ENCODE measurements at places on chromosomes 11 and 22. TPM values are rescaled to one million over a fixed set of nuclear protein-coding genes. Genes with fewer than 3 reads are reported as not detected.

FGF19 gene
- total RNA-seq = not detected

CHRM1 gene
- not detected for total RNA-seq

DNA sequence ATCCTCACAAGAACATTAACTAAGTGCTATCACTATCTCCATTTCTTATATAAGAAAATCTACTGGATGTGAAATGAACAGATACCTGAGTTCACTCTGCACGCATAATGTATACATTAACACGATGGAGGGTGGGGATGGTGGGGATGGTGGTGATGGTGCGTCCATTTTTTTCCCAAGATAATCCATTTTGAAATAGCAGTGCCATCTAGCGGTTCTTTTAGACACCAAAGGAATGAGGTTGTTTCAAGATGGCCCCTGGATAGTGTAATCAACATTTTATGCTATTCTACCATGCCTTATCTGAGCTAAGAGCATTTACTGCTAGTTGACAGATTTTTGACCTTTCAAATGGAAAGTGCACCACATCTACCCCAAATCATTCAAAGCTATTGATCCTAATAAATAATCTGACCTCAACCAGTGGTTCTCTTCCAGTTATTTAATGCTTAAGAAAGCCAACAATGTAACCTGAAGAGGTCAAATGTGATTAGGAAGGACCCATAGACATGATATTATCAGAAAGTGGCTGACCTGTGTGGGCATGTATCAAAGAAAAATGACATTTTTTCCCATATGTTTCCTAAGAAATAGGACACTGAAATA lies 714.7 kb upstream of the TENM4 start:
- H3K27ac ChIP-seq = no peak overlapping the region
- no peaks in the 10 kb centered on the region for H3K27me3 ChIP-seq

DNA sequence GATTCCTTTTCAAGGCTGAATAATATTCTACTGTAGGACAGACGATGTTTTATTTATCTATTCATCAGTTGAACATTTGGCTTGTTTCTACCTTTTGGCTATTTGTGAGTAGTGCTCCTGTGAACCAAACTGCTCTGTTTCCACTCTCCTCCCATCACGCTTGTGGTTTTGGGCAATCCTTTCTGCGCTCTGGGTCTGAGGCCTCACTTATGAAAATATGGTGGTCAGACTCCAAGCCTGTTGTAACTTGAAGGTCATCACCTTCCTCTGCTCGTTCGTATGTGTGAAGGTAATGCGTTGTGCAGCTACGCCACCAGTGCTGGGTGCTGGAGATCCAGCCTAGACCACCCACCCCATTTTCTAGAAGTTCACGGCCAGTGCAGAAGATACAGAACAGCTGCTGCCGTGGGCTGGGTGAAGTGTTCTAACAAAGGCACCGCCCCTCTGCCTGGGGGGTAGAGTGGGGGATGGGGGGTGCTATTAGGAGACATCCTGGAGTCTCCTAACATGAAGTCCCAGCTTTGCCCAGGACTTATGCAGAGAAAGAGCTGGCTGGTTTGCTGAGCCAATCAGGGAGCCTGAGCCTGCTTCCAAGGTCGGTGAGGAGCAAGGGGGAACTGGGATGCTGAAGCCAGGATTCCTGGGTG lies 21.0 kb downstream of the PTPN5 start:
- no peaks in the 10 kb centered on the region for H3K36me3 ChIP-seq
- H3K27ac ChIP-seq = no peak overlapping the region
- H3K27me3 ChIP-seq = peaks cover 20% of the 10 kb centered on the region
- peaks cover 13% of the 10 kb centered on the region for H3K4me1 ChIP-seq
- no peak overlapping the region for H3K4me3 ChIP-seq
- DNase-seq = no peak

- no peaks in the 10 kb centered on the region for H3K4me1 ChIP-seq
- H3K27ac ChIP-seq = no peak overlapping the region
- no peak overlapping the region for H3K4me3 ChIP-seq
- H3K27me3 ChIP-seq = peaks cover 19% of the 10 kb centered on the region
- no peaks in the 10 kb centered on the region for H3K36me3 ChIP-seq
- no peak for DNase-seq
Observed at GRCh38 chr11:110069158-110069737, 23.9 kb upstream of the ZC3H12C start.

GRCh38 chr11:11442791-11443190 lies 89.7 kb upstream of the CSNK2A3 start:
- H3K27me3 ChIP-seq = peaks cover 3% of the 10 kb centered on the region
- no peak overlapping the region for H3K27ac ChIP-seq
- H3K4me3 ChIP-seq = no peak overlapping the region
- no peaks in the 10 kb centered on the region for H3K4me1 ChIP-seq
- H3K36me3 ChIP-seq = no peaks in the 10 kb centered on the region

- no peak overlapping the region for H3K27ac ChIP-seq
- peaks cover 2% of the 10 kb centered on the region for H3K4me1 ChIP-seq
- DNase-seq = no peak
Observed at GRCh38 chr22:27975381-27976013, 56.4 kb upstream of the PITPNB start.

- peaks cover 12% of the 10 kb centered on the region for H3K36me3 ChIP-seq
- peaks cover 34% of the 10 kb centered on the region for H3K4me1 ChIP-seq
- peak overlapping the region; percentile 86 for H3K27ac ChIP-seq
- H3K27me3 ChIP-seq = no peaks in the 10 kb centered on the region
- H3K4me3 ChIP-seq = peak overlapping the region; percentile 81
Observed at GRCh38 chr11:63670433-63671321, 499 bp downstream of the ATL3 start.

DNA sequence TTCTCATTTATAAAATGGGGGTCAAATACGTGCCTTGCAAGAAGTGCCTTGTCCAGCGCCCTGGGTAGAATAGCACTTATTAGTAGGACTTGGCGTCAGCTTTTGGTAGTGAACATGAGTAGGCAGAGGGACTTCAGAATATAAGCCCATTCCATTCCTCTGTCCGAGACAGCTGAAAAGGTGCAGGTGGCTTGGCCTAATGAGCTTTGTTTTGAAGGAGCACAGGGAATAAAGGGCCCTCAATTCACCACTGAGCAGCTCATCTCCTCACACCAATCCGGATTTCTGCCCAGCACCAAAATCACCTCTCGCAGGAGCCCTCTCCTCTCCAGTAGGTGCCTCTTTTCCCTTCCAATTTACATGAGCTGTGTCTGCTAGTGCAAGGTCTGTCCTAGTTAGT lies 91.2 kb downstream of the DSCAML1 start:
- no peaks in the 10 kb centered on the region for H3K36me3 ChIP-seq
- peaks cover 6% of the 10 kb centered on the region for H3K4me1 ChIP-seq
- no peak overlapping the region for H3K4me3 ChIP-seq
- no peak overlapping the region for H3K27ac ChIP-seq
- peaks cover 11% of the 10 kb centered on the region for H3K27me3 ChIP-seq

DNA sequence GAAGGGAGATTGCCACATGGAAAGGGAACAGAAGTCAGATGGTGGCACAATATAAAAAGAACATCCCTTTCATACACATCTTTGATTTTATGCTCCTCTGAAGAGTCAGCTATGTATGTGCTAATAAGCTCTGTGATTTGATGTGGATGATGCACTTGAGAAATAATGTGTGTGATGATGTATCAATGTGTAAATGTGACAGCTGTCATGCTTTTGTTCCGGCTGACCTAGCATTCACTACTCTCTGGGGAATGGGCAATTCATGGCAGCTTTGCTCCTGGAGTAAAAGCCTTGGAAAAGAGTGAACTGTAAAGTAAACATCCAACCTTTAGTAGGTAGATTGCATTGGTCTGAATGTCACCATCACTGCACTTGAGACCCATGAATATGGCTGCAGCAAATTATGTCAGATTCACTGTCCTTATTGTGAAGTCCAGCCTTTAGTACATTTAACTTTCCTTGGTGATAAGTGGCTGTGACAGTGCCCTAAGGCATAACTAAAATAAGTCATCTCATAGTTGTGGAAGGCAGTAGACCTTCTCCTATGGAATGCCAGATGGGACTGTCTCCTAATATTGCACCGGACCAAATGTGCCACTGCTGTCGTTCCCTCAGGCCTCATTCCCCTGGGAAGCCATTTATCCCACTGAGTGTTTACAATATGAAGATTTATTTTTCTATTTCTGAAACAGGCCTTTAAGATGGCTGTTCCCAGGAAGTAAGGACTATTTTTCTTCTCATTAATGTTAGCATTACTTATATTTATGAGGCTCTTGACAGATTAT lies 178.2 kb upstream of the CCDC90B start:
- no peak overlapping the region for H3K27ac ChIP-seq
- H3K36me3 ChIP-seq = no peaks in the 10 kb centered on the region
- H3K4me3 ChIP-seq = no peak overlapping the region
- peaks cover under 1% of the 10 kb centered on the region for H3K27me3 ChIP-seq

GRCh38 chr22:35443790-35444684 lies 44.1 kb downstream of the MCM5 start:
- H3K36me3 ChIP-seq = peaks cover 4% of the 10 kb centered on the region
- H3K4me1 ChIP-seq = peaks cover 2% of the 10 kb centered on the region
- DNase-seq = no peak

GRCh38 chr11:116420770-116421528 lies 351.8 kb downstream of the BUD13 start:
- DNase-seq = no peak
- H3K27me3 ChIP-seq = peaks cover 7% of the 10 kb centered on the region
- no peaks in the 10 kb centered on the region for H3K36me3 ChIP-seq
- H3K27ac ChIP-seq = no peak overlapping the region
- no peaks in the 10 kb centered on the region for H3K4me1 ChIP-seq

DNA sequence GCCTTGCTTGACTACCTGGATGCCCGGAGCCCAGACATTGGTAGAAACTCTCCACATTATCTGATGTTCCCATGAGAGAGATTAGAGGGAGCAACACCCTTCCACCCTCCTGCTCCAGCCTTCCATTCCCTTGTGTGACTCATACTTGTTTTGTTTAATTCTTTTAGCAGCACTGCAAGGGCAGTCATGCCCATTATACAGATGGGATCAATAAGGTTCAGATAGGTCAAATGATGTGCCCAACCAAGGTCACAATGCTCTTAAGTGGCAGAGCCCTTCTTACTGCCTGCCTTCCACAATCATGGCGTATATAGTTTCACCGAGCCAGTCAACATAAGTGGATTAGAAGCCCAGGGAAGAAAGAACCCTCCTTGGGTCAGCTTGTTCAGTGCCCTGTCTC lies 6.6 kb upstream of the CCDC134 start:
- no peak overlapping the region for H3K4me3 ChIP-seq
- H3K36me3 ChIP-seq = peaks cover 12% of the 10 kb centered on the region
- H3K4me1 ChIP-seq = peaks cover 8% of the 10 kb centered on the region
- no peak overlapping the region for H3K27ac ChIP-seq
- H3K27me3 ChIP-seq = no peaks in the 10 kb centered on the region

GRCh38 chr11:19843079-19843478 lies 130.4 kb downstream of the NAV2 start:
- no peaks in the 10 kb centered on the region for H3K36me3 ChIP-seq
- no peaks in the 10 kb centered on the region for H3K4me1 ChIP-seq
- no peak overlapping the region for H3K4me3 ChIP-seq
- peaks cover 15% of the 10 kb centered on the region for H3K27me3 ChIP-seq
- no peak for DNase-seq

GRCh38 chr22:40218152-40218551 lies 40.4 kb downstream of the TNRC6B start:
- H3K4me1 ChIP-seq = peaks cover 66% of the 10 kb centered on the region
- no peak for DNase-seq
- no peaks in the 10 kb centered on the region for H3K27me3 ChIP-seq
- peaks cover 27% of the 10 kb centered on the region for H3K36me3 ChIP-seq
- peak overlapping the region; percentile 17 for H3K27ac ChIP-seq
- no peak overlapping the region for H3K4me3 ChIP-seq

GRCh38 chr11:73532310-73532709 lies 65.6 kb downstream of the FAM168A start:
- H3K4me3 ChIP-seq = no peak overlapping the region
- no peak for DNase-seq
- peaks cover 6% of the 10 kb centered on the region for H3K36me3 ChIP-seq
- H3K4me1 ChIP-seq = peaks cover 29% of the 10 kb centered on the region

- H3K36me3 ChIP-seq = peaks cover 43% of the 10 kb centered on the region
- peak overlapping the region; percentile 98 for H3K27ac ChIP-seq
- H3K4me3 ChIP-seq = peak overlapping the region; percentile 92
- peak; percentile 80 for DNase-seq
Observed at GRCh38 chr22:44026630-44027511, 2.8 kb downstream of the PARVB start.

DNA sequence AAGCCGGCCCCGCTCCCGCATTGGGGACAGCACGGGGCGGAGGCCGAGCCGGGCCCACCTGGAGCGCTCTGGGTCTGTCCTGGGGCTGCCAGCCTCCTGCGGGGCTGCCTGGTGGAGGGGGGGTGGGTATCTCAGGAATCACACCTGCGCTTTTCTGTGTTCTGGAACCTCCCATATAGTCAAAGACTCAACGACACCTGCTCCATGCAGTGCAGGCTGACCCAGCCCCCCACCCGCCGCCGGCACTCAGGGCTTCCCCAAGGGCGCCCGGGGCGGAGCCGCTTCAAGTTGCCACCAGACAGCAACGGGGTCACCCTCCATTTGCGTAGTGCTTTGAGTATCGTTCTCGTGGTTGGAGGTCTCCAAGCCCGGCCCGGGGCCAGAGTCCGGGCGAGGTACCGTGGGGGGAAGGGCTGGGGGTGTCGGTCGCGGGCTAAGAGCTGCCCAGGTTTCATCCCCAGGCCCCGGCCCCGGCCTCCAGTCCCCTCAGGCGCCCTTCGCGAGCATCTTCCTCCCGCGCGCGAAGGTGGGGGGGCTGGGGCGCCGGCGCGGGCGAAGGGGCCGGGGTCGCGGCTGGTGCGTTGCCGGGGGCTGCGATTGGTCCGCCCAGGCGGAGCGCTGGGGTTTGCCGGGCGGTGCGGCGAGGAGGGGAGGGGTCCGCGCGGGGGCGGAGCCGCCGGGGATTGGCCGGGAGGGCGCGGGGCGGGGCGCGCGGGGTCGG lies 6.6 kb downstream of the TSPAN4 start:
- H3K27ac ChIP-seq = no peak overlapping the region
- H3K4me3 ChIP-seq = peak overlapping the region; percentile 73
- H3K36me3 ChIP-seq = no peaks in the 10 kb centered on the region
- no peak for DNase-seq
- H3K27me3 ChIP-seq = no peaks in the 10 kb centered on the region
- H3K4me1 ChIP-seq = peaks cover 4% of the 10 kb centered on the region

DNA sequence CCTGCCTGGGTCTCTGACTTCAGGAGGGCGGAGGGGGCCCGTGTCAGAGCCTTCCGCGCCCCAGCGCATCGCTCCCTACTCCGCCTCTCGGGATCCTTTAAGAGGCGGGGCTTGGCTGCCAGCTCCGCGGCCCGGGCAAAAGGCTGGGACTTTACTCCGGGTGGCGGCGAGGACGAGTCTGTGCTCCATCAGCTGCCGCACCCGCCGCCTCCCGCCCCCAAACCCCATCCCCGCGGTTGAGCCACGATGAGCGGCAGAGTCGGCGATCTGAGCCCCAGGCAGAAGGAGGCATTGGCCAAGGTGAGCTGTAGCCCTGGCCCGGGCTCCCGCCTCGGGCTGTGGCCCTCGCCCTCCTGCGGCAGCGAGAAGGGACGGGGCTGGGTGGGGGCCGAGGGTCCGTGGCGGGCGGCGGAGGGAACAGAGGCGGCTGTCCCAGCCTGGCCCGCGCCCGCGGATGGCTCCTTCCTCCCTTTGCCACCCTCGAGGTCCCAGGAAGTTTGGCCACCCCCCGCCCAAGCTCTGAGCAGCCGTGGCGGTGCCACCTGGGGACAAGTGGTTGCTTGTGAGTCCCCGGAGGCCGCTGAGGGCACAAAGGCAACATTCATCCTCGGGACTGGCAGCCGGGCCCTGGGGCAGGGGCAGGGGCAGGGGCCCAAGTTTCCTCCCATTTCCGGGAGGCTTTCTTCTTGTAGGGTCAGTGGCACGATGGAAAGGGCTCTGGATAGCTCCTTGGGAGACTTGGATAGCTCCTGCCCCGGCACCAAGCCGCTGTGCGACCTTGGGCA lies at the start of gene SEC14L2:
Gene SEC14L2, plus strand, starts transcription at position 148 of the 785 bp plus-strand sequence. Its CDS starts 99 bp downstream, at position 247.
- DNase-seq = peak; percentile 69
- H3K4me3 ChIP-seq = peak within 1 kb of the TSS; percentile 86
- H3K27ac ChIP-seq = peak within 1 kb of the TSS; percentile 54
- H3K36me3 ChIP-seq = peaks cover 3% of the 10 kb centered on the region
- no peaks in the 10 kb centered on the region for H3K27me3 ChIP-seq

Data from activated naive CD8-positive, alpha-beta T cell treated with anti-CD3 and anti-CD28 coated beads for 36 hours (primary cell).